Bronchial epithelial cell (primary cell): ENCODE measurements at places on chromosomes 1 and 21.
A peak's percentile ranks its signal among the peaks of the same experiment; 100 is the strongest.

DNA sequence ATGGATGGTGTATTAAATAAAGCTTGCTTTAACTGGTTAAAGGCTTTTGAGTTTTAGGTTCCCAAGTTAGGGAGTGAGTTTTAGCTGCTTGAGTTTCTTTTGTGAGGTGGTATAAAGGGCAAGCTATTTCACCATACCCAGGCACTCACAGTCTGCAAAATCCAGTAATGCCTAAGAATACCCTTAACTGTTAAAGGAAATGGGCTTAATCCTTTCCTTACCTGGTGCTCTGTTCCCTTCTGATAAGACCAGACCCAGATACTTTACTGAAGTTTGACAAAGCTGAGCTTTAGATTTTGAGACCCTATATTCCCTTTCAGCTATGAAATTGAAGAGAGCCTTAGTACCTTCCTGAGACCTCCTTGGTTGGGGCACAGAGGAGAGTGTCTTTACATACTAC is 30.3 kb downstream of the MSTO1 start:
- no peak for DNase-seq

GRCh38 chr1:188463919-188464318 is 1635.2 kb downstream of the PLA2G4A start:
- no peak for DNase-seq

DNA sequence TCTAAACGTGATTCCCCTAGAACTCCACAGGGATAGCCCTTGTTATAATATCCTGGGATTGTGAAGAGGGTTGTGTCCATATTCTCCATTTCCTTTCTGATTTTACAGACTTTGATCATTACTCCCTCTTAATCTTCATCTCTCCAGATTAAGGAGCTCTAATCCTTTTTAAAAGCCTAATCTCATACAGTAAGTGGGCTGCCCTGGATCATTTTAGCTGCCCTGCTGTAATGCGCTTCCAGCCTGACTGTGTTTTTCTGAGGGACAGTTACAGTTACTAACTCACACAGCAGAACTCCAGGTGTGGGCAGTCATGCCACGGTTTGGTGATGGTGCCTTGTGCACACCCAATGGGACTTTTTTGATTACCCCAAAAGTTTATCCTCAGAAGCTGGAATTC is 33.5 kb downstream of the PROX1 start:
- no peak for DNase-seq

DNA sequence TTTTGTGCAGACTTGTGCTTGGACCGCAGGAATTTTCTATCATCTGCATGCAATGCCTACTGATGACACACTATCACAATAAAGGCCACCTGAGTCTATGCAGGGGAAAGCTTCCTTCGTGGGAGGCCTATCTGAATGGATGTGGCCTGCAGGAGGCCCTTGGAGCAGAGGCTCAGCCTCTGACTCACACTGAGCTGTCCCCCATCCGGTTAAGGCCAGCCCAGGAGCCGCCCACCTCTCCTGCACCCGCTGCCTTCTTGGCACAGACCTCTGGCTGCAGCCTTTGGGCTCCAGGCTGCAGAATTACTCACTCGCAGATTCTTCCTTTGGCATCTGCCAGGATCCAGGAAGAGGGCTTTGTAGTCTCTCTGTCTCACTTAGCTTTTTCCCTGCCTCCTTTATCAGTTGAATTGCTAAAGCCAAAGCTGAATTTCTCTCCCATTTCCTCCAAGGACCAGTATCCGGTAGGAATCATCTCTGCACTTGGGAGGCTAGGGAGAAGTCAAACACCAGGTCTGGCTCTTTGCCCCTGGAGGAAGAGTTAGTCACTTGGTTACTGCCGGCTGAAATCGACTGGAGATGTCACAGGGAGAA is 65.1 kb upstream of the JUN start:
- peak; percentile 99 for DNase-seq
